CD8-positive, alpha-beta T cell (primary cell): ENCODE measurements at places on chromosomes 5 and 9. TPM values are rescaled to one million over a fixed set of nuclear protein-coding genes. Genes with fewer than 3 reads are reported as not detected.

- DNase-seq, result peak; percentile 21
Measured at GRCh38 chr9:132991351-132992300, 13.1 kb downstream of the GFI1B start.

DNA sequence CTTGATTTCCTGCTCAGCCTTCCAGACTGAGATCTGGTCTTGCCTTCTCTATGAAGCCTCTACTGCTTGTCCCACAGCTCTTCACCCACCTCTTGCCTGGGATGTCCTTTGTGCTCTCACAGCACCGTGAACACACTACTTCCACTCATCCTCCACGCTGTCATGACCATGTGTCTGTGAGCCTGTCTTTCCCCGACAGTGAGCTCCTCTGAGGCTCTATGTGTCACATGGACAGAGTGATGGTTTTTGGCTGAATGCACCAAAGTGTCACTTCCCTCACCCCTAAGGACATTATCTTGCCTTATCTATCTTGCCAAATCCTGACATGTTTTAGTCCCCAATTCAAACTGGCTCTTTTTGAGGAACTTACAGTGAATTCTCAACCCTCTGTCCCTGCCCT is 11.3 kb downstream of the PHYKPL start:
- DNase-seq, result no peak

GRCh38 chr5:33601881-33602280 is 161.1 kb downstream of the TARS1 start:
- no peak for DNase-seq

CAMLG gene
- total RNA-seq, result 52.3 TPM

GRCh38 chr9:109893241-109893640 is 113.2 kb downstream of the PALM2AKAP2 start:
- DNase-seq, result no peak

DNA sequence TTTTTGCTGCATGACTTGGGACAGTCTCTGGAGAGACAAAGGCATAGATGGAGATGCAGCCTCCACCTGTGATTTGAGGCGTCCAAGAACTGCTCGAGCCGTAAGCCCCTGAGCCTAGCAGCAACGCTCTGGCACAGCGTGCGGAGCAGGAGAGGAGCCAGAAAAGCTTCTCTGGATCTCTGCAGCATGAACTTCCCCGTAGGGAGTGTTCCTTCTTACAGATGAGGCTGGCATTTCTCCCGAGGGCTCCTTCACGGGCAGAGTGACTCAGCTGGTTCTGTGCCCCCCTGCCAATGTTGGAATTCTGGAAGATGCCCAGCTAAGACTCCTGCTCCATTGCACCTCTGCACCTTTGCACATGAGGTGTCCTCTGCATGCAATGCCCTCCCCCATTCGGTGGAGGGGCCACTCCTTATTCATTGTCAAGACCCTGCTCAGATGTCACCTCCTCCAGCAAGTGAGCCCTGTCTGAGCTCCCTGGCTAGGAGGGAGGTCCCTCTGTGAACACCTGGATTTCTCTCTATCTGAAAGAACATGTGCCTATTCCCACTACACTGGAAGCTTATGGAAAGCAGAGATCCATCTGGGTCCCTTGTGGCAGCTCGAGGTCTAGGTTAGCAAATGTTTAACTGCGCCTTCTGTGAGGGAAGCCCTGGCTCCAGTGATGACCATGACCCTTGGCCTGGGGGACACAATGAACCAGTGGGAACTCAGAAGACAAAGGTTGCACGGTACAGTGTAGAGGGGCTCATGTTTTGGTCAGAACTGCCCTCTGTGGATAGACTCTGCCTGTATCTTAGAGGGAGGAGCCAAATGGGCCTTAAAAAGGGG is 39.6 kb downstream of the SH3PXD2B start:
- DNase-seq, result no peak

PCDHGA10 gene
- not detected for total RNA-seq

- no peak for DNase-seq
Measured at GRCh38 chr9:15421990-15422371, 695 bp upstream of the SNAPC3 start.

POU5F2 gene
- 0.56 TPM for total RNA-seq

CCDC171 gene
- 1.1 TPM for total RNA-seq
